Small intestine (tissue), 16 donors: ENCODE measurements at places on chromosomes 1 and 21.

- DNase-seq: no peak
Measured at GRCh38 chr1:70034403-70034802, 171.0 kb downstream of the LRRC40 start.

DNA sequence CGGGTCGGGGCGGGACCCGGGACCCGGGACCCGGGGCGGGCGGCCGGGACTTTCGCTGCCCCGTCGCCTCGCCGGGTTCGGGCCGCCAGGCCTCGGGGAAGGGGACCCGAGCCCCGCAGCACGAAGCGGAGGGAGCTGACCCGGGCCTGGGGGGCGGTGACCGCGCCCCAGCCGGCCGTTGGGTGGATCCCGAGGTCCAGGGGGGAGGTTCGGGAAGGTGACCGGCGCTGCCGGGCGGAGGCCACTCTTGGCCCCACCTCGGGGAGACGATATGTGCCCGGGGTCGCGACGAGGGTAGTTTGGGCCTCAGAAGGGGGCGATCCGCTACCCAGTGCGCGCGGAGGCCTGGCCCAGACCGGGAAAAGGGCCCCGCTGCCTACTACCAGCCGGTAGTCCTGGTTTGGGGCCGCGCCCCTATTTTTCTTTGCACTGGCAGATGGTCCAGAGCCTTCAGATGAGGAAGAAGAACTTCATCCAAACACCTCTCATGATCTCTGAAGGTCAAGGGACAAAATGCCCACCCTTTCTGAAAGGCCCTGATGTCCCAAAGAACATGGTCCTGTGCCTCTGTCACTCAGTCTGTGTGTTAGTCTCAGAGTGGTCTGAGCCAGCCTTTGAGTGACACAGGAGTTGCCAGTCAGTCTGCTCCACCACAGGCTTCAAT lies 766 bp downstream of the AGO4 start:
- peak; percentile 64 for DNase-seq

GRCh38 chr1:167720965-167721616 lies 691 bp upstream of the MPZL1 start:
- no peak for DNase-seq

- no peak for DNase-seq
Measured at GRCh38 chr1:110538921-110539320, 19.9 kb upstream of the KCNA10 start.

DNA sequence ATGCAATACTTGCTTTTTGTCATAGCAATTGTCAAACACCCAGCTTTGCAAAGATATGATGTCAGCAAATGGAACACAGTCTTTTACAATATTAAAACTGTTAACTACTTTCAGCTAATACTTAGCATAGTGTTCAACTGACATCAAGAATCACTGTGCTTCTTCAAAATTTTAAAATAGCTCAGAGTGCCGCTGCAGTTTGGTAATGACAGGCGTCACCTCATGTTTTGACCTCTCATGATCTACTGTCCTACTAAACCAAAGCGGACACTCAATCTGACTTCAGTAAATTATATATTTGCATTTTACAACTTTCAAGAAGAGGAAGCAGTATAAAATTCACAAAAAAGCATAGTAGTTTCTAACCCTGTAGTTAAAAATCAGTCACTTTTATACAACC lies 2.0 kb downstream of the FMO1 start:
- no peak for DNase-seq

DNA sequence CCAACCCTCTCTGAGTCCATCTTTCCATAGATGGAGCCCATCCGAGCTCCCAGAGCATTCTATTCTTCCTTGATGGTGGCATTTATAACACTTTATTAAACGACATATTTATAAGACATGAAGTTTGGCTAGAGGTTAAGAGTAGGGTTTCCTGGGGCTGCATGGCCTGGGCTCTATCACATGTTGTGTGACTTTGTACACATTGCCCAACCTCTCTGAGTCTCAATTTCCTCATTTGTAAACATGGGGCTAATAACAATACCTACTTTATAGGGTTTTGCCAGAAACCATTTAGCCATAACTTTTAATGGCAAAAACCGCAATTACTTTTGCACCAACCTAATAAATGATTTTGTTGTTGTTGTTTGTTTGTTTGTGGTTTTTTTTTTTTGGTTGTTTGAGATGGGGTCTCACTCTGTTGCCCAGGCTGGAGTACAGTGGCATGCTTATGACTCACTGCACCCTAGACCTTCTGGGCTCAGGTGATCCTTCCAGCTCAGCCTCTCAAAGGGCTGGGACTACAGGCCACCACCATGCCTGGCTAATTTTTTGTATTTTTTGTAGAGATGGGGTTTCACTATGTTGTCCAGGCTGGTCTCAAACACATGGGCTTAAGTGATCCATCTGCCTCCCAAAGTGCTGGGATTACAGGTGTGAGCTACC lies 13.9 kb upstream of the ASAP3 start:
- no peak for DNase-seq

GRCh38 chr1:55073187-55073916 lies 34.0 kb downstream of the PCSK9 start:
- no peak for DNase-seq

DNA sequence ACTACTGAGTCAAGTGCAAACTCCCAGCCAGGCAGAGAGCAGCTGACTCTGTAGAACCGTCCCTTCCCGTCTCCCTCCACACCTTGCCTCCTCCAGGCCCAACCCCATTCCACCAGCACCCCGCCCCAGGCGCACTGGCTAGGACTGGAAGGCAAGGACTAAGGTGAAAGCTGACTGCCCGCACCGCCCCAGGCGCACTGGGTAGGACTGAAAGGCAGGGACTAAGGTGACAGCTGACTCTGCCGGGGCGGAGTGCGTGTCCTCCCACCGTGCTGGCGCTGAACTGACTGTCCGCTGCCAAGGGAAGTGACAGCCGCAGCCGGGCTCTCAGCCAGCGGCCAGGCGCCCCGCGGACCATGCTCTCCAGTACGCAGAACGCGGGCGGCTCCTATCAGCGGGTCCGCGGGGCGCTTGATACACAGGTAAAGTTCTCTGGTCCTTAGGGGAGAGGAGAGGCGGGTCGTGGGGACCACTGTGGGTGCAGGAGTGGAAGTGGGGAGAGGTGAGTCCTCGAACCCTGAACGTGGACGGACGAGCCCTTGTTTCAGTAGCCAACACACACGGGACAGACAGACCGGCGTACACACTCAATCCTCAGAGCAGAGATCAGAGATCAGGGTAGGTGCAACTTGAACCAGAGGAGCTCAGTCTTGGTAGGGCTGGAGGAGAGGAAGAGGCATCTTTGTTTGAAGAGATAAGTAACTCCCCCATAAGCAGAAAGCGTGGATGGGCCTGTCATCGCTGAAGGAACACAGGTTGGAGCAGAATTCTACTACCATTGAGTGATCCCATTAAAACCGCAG lies 58.0 kb downstream of the RBM11 start:
- DNase-seq: peak; percentile 99

DNA sequence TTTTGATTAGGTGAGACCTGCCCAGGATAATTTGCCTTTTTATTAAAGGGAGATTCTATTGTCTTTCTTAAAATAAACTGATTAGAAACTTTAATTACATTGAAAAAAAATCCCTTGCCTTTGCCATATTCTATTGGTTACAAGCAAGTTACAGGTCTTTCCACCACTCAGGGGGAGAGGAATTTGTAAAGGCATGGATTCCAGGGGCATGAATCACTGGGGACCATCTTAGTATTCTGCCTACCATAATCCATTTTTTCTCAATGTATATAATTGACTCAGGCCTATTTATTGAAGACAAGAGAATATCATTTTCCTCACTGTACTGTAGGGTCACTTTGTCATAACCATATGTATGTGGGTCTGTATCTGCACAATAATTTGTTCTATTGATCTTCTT lies 124.3 kb upstream of the PDE4B start:
- no peak for DNase-seq

DNA sequence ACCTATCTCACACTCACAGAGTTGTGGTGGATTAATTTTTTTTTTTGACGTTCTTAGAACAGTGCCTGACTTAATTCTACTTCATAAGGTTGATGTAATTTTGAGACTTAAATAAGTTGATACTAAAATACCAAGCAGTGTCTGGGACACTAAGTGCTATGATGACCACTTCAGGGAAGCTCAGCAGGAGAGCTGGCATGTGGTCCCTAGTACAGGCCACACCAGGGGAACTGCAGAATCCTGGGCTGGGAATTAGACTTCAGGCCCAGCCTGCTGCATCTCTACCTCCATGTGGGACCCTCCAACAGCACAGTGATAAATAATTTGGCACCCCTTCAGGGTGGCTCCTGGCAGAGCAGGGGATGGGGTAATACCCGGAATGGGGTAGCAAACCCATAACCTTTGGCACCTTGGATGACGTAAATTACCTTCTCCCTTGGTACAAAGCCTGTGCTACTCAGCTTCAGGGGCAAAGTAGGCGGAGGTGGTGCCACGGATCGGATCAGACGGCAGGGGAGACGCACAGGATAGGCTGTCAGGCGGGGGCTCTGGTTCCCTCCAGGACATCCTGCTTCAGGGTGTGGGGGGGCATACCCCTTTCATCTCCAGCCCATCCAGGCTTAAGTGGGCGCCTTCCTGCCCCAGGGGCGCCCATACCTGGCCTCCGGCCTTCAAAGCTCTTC lies 4.8 kb downstream of the MFSD2A start:
- no peak for DNase-seq

DNA sequence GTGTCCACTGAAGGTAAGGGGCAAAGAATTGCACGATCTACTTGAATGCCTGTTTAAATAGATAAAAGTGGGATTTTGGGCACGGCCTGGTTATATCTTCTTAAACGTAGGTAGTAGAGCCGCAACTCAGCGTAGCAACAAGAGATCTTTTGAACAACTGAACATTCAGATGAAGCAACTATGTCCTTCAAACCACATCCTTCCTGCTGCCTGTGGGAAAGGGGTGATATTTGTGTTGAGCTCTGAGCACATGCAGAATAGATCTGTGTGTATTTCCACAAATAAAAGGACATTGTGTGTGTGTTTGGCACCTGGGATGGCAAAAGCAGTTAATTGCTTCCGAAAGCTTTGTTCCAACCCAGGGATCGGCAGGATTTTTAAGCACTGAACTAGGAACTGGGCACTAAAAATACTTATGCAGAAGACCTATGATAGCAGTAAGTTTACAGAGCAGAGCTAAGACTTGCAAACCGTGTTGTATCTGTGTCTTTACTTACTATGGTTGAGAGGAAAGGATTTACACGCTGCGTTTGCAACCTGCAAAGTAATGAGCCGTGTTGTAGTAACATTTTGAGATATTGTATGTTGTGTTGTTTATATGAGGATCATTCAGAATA lies 333.4 kb downstream of the CHRM3 start:
- DNase-seq: no peak
